ENCODE measurements at places on chromosomes 7 and 10.

- DNase-seq = no peak
Measured at GRCh38 chr7:138204285-138204981, 128.2 kb downstream of the AKR1D1 start.

GRCh38 chr10:14186245-14186644, 144.5 kb downstream of the FRMD4A start:
- no peak for DNase-seq

GRCh38 chr7:4073052-4073451, 609.0 kb upstream of the FOXK1 start:
- DNase-seq = no peak

GRCh38 chr7:64907641-64908326, 4.7 kb downstream of the ZNF273 start:
- DNase-seq = no peak
